ENCODE measurements at places on chromosomes 4 and X. TPM values are rescaled to one million over a fixed set of nuclear protein-coding genes. Genes with fewer than 3 reads are reported as not detected.

AKAP4 gene
- not detected for polyA plus RNA-seq

GRCh38 chr4:148749403-148749802 is 307.2 kb upstream of the NR3C2 start:
- no peak for DNase-seq

DNA sequence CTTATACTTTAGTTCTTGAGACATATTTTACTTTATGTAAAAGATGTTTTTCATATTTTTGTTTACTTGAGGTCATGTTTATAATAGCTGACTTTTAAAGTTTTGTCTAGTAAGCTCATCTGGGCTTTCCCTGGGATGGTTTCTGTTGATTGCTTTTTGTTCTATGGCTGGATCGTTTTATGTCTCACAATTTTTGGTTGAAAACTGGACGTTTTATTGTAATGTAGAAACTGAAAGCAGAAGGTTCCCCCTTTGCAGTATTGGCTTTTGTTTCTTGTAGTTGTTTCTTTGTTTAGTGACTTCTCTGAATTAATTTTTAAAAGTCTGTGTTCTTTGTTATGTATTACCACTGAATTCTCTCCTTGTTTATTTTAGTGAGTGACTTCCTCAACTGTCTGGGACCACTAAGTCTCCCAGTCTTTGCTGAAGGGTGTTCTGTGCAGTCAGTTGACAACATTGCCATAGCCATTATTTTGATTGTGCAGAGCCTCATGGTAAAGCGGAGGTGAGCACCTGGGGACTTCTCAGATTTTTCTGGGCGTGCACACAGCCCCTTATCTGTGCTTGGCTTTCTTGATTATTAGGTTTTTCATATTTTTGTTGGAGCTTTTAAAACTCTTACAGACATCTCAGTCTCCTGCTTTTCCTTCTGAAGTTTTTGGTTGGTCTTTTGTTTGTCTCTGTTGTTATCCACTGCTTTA is 31.0 kb downstream of the KDM6A start:
- no peak for DNase-seq

GRCh38 chr4:85756938-85757337 is 282.0 kb downstream of the ARHGAP24 start:
- DNase-seq: no peak

DNA sequence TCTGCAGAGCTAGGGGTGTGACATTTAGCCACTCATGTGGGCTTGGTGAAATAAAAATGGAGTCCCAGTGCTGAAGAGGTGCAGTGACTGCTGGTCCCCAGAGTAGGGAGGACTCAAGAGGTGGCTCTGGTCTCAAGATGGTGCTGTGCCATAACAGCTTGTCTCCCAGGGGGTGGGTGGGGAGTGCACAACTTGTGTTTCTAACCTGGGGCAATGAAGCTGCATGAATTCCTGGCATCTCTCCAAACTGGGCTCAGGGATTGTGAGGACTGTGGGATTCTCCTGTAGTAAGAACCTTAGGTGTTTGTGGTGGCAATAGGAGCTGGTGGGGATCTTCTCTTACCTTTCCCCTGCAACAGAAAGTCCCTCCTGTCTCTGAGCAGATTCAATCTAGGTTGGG is 278.9 kb upstream of the SFRP2 start:
- DNase-seq: no peak

DNA sequence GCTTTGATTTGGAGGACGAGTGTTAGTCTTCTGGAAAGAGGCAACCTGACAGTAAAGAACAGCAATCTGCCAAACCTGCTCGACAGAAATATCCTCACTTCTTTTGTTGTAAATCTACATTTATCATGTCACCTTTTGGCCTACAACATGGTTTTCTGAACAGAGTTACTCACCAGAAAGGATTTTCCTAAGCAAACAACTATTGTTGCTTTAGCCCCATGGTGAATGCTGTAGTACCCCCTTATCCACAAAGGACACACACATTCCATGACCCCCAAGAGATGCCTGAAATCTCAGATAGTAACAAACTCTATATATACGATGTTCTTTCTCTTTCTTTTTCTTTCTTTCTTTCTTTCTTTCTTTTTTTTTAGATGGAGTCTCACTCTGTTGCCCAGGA is 42.7 kb downstream of the TMEM150C start:
- no peak for DNase-seq

Data from CD14-positive monocyte (primary cell).